ENCODE measurements at places on chromosomes 13 and 19. TPM values are rescaled to one million over a fixed set of nuclear protein-coding genes. Genes with fewer than 3 reads are reported as not detected.

- H3K27me3 ChIP-seq = no peaks in the 10 kb centered on the region
- peaks cover 18% of the 10 kb centered on the region for H3K4me1 ChIP-seq
- H3K27ac ChIP-seq = no peak overlapping the region
These were observed 12.7 kb upstream of the ZNF43 start for GRCh38 chr19:21848706-21849105.

- no peaks in the 10 kb centered on the region for H3K36me3 ChIP-seq
- peaks cover 44% of the 10 kb centered on the region for H3K4me1 ChIP-seq
- H3K27me3 ChIP-seq = no peaks in the 10 kb centered on the region
- DNase-seq = no peak
These were observed 2.1 kb downstream of the PRMT1 start for GRCh38 chr19:49678985-49679770.

GRCh38 chr13:67071918-67072598 is 158.1 kb downstream of the PCDH9 start:
- no peak overlapping the region for H3K27ac ChIP-seq
- H3K27me3 ChIP-seq = no peaks in the 10 kb centered on the region
- H3K36me3 ChIP-seq = no peaks in the 10 kb centered on the region
- H3K4me3 ChIP-seq = no peak overlapping the region

- DNase-seq = no peak
- peaks cover 21% of the 10 kb centered on the region for H3K4me1 ChIP-seq
- H3K4me3 ChIP-seq = no peak overlapping the region
- no peaks in the 10 kb centered on the region for H3K27me3 ChIP-seq
These were observed 55.4 kb downstream of the INTS6 start for GRCh38 chr13:51397262-51397941.

GRCh38 chr13:75263741-75264407 is 218.1 kb downstream of the TBC1D4 start:
- H3K27me3 ChIP-seq = no peaks in the 10 kb centered on the region
- no peaks in the 10 kb centered on the region for H3K36me3 ChIP-seq
- H3K4me3 ChIP-seq = no peak overlapping the region
- no peaks in the 10 kb centered on the region for H3K4me1 ChIP-seq
- DNase-seq = no peak
- no peak overlapping the region for H3K27ac ChIP-seq

GRCh38 chr13:38440666-38441065 is 91.0 kb downstream of the UFM1 start:
- H3K4me3 ChIP-seq = no peak overlapping the region
- H3K36me3 ChIP-seq = no peaks in the 10 kb centered on the region
- H3K4me1 ChIP-seq = no peaks in the 10 kb centered on the region
- no peak overlapping the region for H3K27ac ChIP-seq
- DNase-seq = no peak
- no peaks in the 10 kb centered on the region for H3K27me3 ChIP-seq

DNA sequence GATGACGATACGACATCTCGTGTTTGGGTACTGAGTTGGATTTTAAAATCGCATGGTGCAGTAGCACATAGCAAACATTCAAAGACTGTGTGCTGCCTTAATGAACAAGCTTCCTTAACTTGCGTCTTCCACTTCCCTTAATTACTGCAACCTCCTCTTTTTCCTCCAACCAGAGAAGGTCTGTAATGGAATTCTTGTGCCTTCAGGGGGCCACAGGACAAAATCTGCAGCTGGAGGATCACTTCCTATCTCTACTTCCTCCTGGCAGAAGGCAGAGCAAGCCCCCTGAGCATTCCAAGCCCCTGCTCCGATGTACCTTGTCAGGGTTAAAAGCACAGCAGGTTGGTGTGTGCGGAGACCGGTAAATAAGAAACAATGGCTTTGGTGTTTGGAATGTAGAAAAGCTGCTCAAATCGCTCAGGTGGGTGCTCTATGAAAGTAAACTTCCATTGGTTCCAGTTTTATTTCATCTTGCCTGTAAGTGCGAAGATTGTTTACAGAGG is 151.3 kb upstream of the UQCRFS1 start:
- DNase-seq = no peak
- no peaks in the 10 kb centered on the region for H3K4me1 ChIP-seq
- no peak overlapping the region for H3K27ac ChIP-seq

Gene CASP14
- polyA plus RNA-seq = not detected

Gene IGFL3
- polyA plus RNA-seq = not detected

Gene SMIM24
- polyA plus RNA-seq = 0.78 TPM

Gene URAD
- not detected for polyA plus RNA-seq

Gene GNG7
- polyA plus RNA-seq = 6.6 TPM

Gene B3GNT8
- 4.1 TPM for polyA plus RNA-seq

Gene SDHAF1
- 12.0 TPM for polyA plus RNA-seq

All from left lung (tissue), 14 donors.